T-cell (primary cell): ENCODE measurements at places on chromosomes 12 and 14.

DNA sequence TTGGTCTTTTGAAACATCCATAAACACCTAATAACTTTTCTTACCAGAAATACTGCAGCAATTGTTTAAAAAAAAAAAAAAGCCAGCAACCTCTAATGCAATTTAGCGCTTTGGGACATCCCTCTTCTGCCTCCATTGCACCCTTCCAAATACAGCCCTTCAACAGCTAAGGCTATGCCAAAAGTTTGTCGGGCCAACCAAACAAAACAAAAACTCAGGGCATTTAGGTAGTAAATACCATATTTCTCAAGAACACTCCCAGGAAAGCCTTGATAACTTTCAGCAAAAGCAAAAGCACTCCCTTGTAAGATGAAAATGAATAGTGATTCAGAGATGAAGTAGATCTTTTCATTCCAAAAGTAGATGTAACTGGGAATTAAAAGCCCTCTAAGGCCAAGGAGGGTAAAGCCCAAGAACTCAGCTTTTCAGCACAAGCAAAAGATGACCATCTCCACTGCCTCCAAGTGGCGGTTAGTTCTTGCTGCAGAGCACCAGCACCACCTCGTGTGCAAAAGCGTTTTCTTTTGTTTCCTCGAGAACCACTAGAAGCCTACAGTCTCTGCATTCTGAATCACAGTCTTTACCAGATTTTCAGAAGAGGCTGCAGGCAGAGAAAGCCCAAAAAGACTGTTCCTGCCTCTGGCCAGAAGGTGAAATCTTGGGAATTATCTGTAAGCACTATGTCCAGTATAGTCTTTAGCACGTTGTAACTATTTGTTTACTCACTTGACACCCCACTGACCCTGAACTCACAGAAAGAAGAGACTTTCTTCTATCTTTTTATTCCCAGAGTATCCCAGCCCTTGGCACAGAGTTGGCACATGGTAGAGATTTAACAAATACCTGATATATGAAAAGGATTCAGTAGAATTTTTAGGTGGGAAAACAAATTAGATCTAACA is 53.1 kb downstream of the SIX6 start:
- no peak for DNase-seq

DNA sequence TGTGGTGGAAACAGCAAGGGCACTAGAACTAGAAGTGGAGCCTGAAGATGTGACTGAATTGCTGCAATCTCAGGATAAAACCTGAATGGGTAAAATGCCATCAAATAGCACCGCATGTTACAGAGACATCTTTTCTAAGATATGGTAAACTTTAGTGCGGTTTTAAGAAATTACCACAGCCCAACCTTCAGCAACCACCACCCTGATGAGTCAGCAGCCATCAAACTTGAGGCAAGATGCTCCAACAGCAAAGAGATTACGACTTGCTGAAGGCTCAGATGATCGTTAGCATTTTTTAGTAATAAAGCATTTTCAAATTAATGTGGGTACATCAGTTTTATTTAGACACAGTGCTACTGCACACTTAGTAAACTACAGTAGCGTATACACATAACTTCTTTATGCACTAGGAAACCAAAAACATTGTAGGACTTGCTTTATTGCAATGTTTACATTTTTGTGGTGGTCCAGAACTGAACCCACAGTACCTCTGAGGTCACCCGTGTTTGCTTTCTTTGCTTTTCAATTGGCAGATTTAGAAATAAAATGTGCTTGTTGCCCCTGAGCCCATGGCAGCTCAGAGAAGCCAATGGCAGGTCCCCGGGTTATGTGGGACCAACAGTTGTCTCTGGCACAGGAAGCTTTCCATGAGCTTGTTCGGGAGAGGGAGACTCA is 15.9 kb downstream of the GOLGA3 start:
- no peak for DNase-seq

DNA sequence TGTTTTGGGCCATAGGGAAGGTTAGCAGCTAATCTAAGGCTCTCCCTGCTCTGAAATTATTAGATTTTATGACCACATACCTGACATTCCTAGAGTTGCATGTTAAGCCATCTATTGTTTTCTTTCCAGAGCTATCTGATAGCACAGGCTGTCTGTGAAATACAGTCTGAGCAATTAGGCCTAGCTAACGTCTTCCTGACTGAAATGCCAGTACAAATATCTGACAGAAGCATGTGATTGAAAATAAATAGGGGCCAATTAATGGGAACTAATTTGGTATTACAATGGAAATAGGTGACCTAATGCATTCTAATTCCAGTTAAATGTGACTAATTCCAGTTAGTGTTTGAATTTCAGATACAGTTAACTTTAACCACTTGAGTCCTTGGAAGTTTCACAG is 115.2 kb downstream of the C12orf75 start:
- no peak for DNase-seq

DNA sequence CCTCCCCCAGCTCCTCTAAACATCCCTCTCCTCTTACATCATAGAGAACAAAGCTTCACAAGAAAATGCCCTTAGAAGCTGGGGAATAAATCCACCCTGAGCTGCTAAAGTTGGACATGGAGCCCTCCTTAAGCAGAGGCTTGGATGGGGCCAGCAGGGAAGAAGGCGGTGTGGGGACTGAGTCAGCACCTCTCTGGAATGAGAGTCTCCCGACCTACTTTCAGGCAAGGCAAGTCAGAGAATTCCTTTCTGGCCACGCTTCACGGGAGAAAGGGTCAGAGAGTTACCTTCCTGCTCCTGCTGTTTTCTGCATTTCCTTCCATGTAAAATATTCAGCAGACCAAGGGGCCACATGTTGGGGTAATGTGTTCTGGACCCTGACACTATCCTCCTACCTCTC is 113.3 kb upstream of the PRB2 start:
- no peak for DNase-seq

DNA sequence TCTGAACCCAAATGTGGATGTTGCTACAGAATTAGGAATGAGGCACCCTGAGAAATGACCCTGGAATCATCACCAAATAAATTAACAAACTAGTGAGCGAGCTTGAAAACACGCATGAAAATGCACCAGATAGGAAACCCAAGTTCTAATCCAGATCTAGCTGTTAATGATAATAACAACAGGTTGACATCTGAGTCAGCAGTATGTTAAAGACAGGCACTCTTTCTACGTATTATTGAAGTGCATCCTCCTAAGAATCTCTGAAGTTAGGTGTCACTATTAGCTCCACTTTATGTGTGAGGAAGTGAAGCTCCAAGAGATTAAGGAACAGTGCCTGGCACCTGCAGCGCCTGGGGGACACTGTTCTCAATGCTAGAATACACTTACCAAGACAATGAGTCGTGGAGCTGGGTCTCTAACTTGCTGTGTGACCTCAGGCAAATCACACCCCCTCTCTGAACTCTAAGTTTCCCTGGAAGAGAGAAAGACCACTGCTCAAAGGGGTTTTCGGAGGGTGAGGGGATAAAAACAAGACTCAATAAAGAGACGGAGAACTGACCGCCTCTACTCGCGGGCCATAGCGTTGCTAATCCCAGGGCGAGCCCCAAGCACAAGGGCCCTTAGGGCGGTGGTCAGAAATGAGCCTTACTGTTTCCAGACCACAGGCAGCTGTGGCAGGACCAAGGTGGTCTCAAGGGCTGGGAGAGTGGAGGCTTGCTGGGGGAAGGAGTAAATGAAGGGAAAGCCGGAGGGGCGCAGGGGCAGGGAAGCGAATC is 2.1 kb downstream of the SLC6A12 start:
- DNase-seq, result no peak

GRCh38 chr12:105419606-105420005 is 89.1 kb downstream of the C12orf75 start:
- DNase-seq, result no peak
